Mucosa of descending colon (tissue), 3 donors: ENCODE measurements at places on chromosomes 4 and X. TPM values are rescaled to one million over a fixed set of nuclear protein-coding genes. Genes with fewer than 3 reads are reported as not detected.

GRCh38 chr4:101400096-101400495 lies 52.8 kb upstream of the PPP3CA start:
- no peak for DNase-seq

DNA sequence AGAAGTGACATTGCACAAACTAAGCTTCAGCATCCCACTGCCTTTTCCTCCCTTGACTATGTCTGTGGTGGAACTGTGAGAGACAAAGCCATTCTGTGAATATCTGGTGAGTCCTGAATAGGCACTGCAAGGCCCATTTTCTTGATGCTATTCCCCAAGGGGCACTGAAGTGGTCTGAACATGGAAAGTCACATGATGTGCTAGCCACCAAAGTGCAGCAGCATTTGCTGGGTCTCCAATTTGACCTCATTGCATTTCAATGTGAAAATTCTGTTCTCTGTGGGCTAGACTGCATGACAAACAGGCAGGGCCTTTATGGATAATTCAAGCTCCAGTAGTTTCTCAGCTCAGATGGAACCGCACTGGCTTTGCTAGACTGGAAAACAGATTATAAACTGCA lies 627.4 kb upstream of the BOD1L1 start:
- DNase-seq: no peak

DNA sequence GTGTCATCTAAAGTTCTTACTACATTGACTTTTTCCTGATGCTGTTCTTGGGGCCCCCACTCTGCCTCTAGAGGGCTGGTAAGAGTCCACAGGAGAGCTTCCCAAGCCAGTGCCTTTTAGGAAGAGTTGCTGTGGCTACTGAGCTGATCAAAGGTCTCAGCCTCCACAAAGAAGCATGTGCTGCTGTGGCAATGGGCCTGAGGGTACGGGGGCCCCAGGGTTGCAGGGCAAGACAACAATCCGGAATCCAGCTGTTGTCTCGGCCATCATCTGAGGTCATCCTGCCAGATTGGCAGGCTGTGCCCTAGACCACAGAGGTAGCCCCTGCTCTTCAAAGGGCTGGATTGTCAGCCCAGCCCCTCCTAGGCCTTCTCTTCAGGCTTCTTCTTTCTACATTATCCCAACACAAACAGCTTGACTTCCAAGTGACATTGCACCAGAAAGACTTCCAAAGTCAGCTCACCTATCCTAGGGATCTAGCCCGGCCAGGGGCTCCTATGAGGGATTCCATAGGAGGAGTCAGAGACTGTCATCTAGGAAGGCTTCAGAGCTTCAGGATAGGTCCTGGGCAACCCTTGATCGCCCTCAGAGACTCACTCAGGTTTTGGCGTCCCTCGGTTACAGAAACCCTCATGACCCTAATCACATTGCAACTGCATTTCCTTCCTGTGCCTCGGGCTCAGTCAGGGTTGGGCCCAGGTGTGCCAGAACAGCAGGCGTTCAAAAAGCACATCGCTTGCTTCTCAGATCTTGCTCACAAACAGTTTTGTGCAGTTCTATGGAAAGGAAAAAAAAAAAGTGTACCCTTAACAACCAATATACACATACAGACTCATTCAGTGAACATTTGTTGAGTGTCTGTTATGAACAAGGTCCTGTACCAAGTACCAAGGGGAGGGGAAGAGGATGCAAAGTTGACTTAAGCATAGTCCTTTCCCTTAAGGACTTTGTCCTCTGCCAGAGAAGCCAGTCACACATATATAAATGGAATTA lies 27.8 kb downstream of the SLC25A5 start:
- no peak for DNase-seq

DNA sequence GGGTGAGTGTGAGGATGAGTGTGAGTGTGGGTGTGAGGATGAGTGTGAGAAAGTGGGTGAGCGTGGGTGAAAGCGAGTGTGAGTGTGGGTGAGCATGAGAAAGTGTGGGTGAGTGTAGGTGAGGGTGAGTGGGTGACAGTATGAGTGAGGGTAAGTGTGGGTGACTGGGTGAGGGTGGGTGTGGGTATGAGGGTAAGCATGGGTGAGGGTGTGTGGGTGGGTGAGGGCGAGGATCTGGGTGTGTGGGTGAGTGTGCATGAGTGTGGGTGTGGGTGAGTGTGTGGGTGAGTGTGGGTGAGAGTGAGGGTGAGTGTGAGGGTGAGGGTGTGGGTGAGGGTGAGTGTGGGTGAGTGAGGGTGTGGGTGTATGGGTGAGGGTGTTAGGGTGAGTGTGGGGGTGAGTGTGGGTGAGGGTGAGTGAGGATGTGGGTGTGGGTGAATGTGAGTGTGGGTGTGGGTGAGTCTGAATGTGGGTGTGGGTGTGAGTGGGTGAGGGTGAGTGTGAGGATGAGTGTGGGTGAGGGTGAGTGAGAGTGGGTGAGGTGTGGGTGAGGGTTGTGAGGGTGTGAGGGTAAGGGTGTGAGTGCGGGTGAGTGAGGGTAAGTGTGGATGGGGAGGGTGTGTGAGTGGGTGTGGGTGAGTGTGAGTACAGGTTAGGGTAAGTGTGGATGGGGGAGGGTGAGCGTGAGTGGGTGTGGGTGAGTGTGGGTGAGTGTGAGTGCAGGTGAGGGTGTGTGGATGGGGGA lies 48.9 kb downstream of the ING2 start:
- no peak for DNase-seq

ALAS2 gene
- not detected for total RNA-seq

INPP4B gene
- total RNA-seq: 22.2 TPM
